ENCODE measurements at places on chromosomes 16 and 17.

GRCh38 chr16:73049091-73049490 lies 1.2 kb upstream of the ZFHX3 start:
- DNase-seq, result no peak

DNA sequence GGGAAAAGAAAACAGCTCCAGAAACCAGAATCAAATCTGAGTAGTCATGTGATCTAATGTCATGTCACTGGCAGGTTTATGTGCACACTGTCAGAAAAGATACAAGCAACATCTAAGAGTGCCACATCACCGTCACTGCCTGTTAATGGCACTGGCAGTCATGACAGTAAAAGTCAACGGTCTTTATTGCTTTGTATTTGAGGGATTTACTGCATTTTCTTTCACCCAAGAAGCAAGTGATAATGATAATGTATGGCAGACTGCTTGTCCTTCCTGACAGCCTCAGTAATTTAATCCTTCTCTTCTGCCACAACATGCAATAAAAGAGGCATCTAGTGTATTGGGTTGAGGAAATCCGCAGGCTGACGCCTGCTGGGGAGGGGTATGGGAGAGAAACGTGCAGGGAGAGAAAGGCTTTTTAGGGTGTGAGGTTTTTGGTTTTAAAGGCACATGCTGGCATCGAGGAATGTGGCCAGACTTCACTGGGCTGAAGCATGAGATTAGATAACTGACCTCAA lies 92.4 kb downstream of the RPGRIP1L start:
- DNase-seq, result no peak

GRCh38 chr17:7021993-7022778 lies 664 bp upstream of the BCL6B start:
- DNase-seq, result no peak

- no peak for DNase-seq
These were observed 236.6 kb downstream of the GSG1L start for GRCh38 chr16:27826893-27827289.

DNA sequence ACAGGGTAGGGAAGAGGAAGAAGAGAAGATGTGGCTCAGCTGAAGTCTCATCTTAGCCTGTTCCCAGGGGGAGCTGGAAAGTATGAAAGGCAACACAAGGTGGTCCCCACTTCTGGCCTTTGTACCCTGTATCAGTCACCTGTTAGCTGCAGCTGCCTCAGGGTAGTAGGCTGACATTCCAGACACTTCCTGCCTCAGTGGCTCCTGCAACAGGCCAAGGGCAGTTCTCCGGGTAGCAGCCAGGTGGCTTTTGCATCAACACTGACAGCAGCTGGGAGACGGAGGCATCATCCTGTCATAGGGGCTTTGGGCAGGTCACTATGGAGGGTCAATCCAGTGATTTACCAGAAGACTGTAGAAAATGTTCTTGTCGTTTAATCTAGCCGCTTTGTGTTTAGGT lies 124.0 kb downstream of the RGS9 start:
- no peak for DNase-seq

GRCh38 chr17:46736100-46736499 lies 82.4 kb downstream of the WNT3 start:
- DNase-seq, result no peak

- DNase-seq, result no peak
These were observed 15.5 kb downstream of the NFAT5 start for GRCh38 chr16:69581297-69581696.
